ENCODE measurements at places on chromosomes 2 and 18. TPM values are rescaled to one million over a fixed set of nuclear protein-coding genes. Genes with fewer than 3 reads are reported as not detected.
A peak's percentile ranks its signal among the peaks of the same experiment; 100 is the strongest.

- H3K27ac ChIP-seq = no peak overlapping the region
- H3K4me3 ChIP-seq = no peak overlapping the region
- no peaks in the 10 kb centered on the region for H3K27me3 ChIP-seq
- no peaks in the 10 kb centered on the region for H3K36me3 ChIP-seq
Measured at GRCh38 chr2:17375262-17375661, 143.0 kb downstream of the RAD51AP2 start.

- no peak overlapping the region for H3K27ac ChIP-seq
- H3K4me1 ChIP-seq = peaks cover 7% of the 10 kb centered on the region
- no peaks in the 10 kb centered on the region for H3K27me3 ChIP-seq
- no peaks in the 10 kb centered on the region for H3K36me3 ChIP-seq
Measured at GRCh38 chr2:165587335-165587938, 117.9 kb downstream of the CSRNP3 start.

AGBL5 gene
- 84.7 TPM for total RNA-seq

DNA sequence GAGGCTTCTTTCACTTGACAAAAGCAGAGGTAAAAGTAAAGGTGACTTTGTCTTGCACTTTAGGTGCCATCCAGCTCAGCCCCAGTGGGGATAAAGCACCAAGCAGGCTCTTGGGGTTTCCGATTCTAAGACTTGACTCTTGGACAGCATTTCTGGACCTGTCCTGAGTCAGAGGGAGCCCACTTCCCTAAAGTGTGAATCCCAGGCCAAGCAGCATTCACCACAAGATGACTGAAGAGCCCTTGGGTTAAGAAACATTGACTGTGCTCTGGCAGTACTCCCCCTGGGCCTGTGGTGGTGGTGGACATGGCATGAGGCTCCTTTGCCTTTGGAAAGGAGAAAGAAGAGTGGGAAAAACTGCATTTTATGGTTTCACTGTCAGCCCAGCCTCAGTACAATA is 638.0 kb upstream of the VRK2 start:
- H3K27me3 ChIP-seq = no peaks in the 10 kb centered on the region
- H3K27ac ChIP-seq = no peak overlapping the region
- no peak overlapping the region for H3K4me3 ChIP-seq
- peaks cover 5% of the 10 kb centered on the region for H3K4me1 ChIP-seq

- H3K4me1 ChIP-seq = no peaks in the 10 kb centered on the region
- no peak overlapping the region for H3K4me3 ChIP-seq
- no peak for DNase-seq
- no peak overlapping the region for H3K27ac ChIP-seq
- H3K36me3 ChIP-seq = no peaks in the 10 kb centered on the region
Measured at GRCh38 chr2:102033031-102033749, 41.4 kb downstream of the IL1R2 start.

PROM2 gene
- 0.95 TPM for total RNA-seq

- no peak overlapping the region for H3K4me3 ChIP-seq
- no peak for DNase-seq
- no peaks in the 10 kb centered on the region for H3K4me1 ChIP-seq
- no peak overlapping the region for H3K27ac ChIP-seq
Measured at GRCh38 chr18:49640741-49641140, 78.9 kb downstream of the LIPG start.

- no peak overlapping the region for H3K4me3 ChIP-seq
- H3K27ac ChIP-seq = no peak overlapping the region
- no peaks in the 10 kb centered on the region for H3K27me3 ChIP-seq
- H3K36me3 ChIP-seq = no peaks in the 10 kb centered on the region
Measured at GRCh38 chr18:9403795-9404564, 69.4 kb downstream of the TWSG1 start.

GRCh38 chr2:64025741-64026140 is 6.5 kb upstream of the VPS54 start:
- H3K4me3 ChIP-seq = no peak overlapping the region
- H3K4me1 ChIP-seq = peaks cover 11% of the 10 kb centered on the region
- no peaks in the 10 kb centered on the region for H3K36me3 ChIP-seq
- no peak for DNase-seq

FBXO41 gene
- total RNA-seq = 1.5 TPM

- peaks cover 12% of the 10 kb centered on the region for H3K36me3 ChIP-seq
- H3K27ac ChIP-seq = no peak overlapping the region
- no peak overlapping the region for H3K4me3 ChIP-seq
- peaks cover 8% of the 10 kb centered on the region for H3K4me1 ChIP-seq
- DNase-seq = no peak
Measured at GRCh38 chr2:148957023-148957422, 81.5 kb upstream of the LYPD6B start.

DNA sequence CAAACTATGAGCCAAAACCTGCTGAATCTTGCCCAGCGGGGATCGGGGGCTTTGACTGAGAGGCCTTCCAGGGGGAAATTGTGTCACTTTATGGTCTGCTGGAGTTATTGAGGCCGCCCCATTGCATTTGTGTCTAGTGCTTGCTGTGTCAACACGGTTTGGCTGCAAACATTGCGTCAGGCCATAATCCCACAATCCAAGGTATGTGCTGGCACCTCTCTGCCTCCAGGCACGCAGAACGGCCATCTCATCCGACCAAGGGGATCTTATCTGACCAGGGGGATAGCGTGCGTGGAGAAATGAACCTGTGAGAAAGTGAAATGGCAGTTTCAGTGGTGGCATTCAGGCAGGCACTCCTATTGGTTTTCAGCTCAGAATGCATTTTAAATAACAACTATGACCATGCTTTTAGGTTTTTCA is 18.1 kb upstream of the LYPD6B start:
- H3K27ac ChIP-seq = no peak overlapping the region
- no peak overlapping the region for H3K4me3 ChIP-seq
- DNase-seq = no peak
- H3K4me1 ChIP-seq = no peaks in the 10 kb centered on the region
- no peaks in the 10 kb centered on the region for H3K27me3 ChIP-seq
- H3K36me3 ChIP-seq = no peaks in the 10 kb centered on the region

- H3K4me3 ChIP-seq = peak overlapping the region; percentile 86
- no peak overlapping the region for H3K27ac ChIP-seq
- DNase-seq = no peak
- H3K4me1 ChIP-seq = no peaks in the 10 kb centered on the region
Measured at GRCh38 chr2:85560812-85561279, 447 bp downstream of the GGCX start.

DNA sequence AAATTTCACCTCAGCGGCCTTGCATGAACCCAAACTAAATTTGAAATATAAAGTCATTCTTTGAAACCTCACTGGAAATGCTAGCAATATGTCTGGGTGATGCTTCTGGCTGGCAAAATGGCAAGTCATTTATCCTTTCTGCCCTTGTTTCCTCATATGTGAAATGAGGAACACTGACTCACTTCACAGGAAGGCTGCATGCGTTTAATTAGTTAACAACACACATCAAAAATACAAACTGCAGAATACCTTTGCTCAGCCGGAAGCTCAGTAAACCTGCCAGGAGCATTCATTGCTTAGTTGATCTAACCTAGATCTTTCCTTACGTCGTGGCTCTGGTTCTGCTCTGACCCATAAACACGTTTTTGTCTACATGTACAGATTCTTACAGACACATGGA is 214.2 kb upstream of the ACVR2A start:
- H3K4me3 ChIP-seq = no peak overlapping the region
- no peak overlapping the region for H3K27ac ChIP-seq
- H3K36me3 ChIP-seq = no peaks in the 10 kb centered on the region
- no peaks in the 10 kb centered on the region for H3K4me1 ChIP-seq
- no peaks in the 10 kb centered on the region for H3K27me3 ChIP-seq

GRCh38 chr2:229083606-229084340 is 187.3 kb downstream of the PID1 start:
- H3K4me3 ChIP-seq = no peak overlapping the region
- DNase-seq = no peak
- H3K27ac ChIP-seq = no peak overlapping the region
- no peaks in the 10 kb centered on the region for H3K4me1 ChIP-seq
- no peaks in the 10 kb centered on the region for H3K36me3 ChIP-seq

GRCh38 chr18:28109781-28110560 is 67.0 kb downstream of the CDH2 start:
- H3K4me3 ChIP-seq = no peak overlapping the region
- no peak for DNase-seq
- peaks cover 62% of the 10 kb centered on the region for H3K4me1 ChIP-seq
- no peak overlapping the region for H3K27ac ChIP-seq
- H3K27me3 ChIP-seq = no peaks in the 10 kb centered on the region

All from neural progenitor cell (in vitro differentiated cells).